ENCODE measurements at places on chromosomes 2 and 18.

- DNase-seq: no peak
Observed at GRCh38 chr2:85651097-85651496, 16.9 kb downstream of the SFTPB start.

- no peak for DNase-seq
Observed at GRCh38 chr18:58505181-58505580, 123.7 kb downstream of the ALPK2 start.

DNA sequence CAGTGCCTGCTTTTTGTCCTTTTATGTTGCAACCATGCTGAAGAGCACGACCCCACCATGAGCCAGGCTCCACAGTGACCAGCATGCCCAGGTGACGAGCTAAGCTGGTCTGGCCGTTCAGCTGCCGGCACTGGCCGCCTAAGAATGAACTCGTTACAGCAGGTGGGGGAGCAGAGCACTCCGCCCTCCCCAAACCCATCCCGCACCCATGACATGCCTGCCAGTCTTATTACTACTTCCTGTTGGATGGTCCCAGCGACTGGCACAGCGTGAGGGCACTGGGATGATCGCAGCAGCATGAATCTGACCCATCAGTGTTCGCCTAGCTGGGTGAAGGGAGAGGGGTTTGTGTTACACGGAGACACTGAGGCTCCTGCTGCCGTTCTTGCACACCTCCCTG, 11.5 kb downstream of the DIPK1C start:
- DNase-seq: no peak

- DNase-seq: no peak
Observed at GRCh38 chr2:98734162-98734561, 3.2 kb upstream of the MGAT4A start.

DNA sequence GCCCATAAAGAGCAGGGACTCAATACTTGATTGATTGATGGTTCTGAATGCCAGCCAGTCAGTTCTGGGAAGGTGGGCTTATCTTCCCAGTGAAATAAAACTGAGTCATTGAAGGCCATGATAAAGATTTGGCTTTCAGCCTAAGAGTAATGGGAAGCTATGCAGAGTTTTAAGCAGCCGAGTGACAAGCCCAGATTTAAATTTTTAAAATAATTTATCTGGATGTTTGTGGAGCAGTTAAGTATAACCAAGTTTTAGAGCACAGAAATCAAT, 122.8 kb downstream of the RAPGEF4 start:
- DNase-seq: no peak

- no peak for DNase-seq
Observed at GRCh38 chr18:74935434-74935833, 273.5 kb downstream of the PTGR3 start.

- peak; percentile 9 for DNase-seq
Observed at GRCh38 chr2:40450796-40451430, 977 bp downstream of the SLC8A1 start.

DNA sequence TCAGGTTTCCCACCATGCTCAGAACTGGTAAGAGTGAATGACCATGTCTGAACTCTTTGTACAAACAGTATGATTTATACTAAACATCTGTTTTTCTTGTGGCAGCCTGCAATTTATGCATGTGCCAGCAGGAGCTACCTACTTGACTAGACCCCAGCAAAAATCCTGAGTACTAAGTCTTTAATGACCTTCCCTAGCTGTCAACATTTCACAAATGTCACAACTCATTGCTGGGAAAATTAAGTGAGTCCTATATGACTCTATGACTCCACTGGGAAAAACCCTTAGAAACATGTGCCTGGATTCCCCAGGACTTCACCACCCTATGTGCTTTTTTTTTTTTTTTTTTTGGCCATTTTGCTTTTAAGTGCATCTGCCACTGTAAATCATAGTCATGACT, 1225.8 kb downstream of the SUCLG1 start:
- DNase-seq: no peak

GRCh38 chr2:224085246-224085645, 46.2 kb upstream of the SERPINE2 start:
- DNase-seq: no peak

GRCh38 chr2:237441605-237442274, 27.8 kb upstream of the COL6A3 start:
- no peak for DNase-seq

DNA sequence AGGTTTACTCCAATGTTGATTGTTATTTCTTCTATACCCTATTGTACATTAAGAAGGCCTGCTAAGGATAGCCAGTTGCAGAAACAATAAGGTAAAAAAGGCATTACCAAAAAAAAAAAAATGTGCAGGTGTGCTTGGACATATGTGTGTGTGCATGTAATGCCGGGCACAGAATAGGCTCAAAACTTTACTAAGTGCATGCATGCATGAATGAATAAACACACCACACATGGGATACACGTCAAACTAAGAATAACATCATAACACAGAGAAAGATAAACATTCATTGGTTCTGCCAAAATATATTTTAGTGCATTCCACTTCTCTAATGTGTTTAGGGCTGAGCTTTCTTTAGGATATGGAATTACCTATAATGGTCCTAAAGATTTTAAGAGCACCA, 298.2 kb downstream of the TCF4 start:
- no peak for DNase-seq

GRCh38 chr18:57561728-57562423, 24.6 kb downstream of the FECH start:
- DNase-seq: no peak

Data from substantia nigra (tissue), 51 donors.